ENCODE measurements at places on chromosomes 1 and 21. TPM values are rescaled to one million over a fixed set of nuclear protein-coding genes. Genes with fewer than 3 reads are reported as not detected.

The EBNA1BP2 gene
- total RNA-seq = 186 TPM

The MAEL gene
- total RNA-seq = not detected

The CLCA4 gene
- 45.8 TPM for total RNA-seq

The CFAP57 gene
- not detected for total RNA-seq

The SYCP1 gene
- total RNA-seq = not detected

DNA sequence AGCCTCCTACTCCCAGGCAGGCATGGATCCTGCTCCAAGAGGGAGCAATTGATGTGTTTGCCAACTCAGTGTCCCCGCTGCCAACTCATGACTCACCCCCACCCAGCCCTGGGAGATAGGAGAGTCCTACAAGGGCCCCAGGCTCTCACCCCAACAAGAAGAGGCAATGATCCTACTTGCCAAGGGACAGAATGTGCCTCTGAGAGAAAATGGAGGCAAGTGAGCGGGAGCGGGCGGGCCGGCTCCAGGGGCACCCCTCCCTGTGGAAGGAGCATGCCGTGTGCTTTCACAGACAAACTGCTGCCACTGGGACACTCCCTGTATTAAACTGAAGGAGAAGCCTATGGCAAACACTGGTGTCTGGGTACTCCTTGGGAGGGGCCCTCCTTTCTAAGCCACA is 16.7 kb downstream of the PKP1 start:
- peak; percentile 97 for DNase-seq

DNA sequence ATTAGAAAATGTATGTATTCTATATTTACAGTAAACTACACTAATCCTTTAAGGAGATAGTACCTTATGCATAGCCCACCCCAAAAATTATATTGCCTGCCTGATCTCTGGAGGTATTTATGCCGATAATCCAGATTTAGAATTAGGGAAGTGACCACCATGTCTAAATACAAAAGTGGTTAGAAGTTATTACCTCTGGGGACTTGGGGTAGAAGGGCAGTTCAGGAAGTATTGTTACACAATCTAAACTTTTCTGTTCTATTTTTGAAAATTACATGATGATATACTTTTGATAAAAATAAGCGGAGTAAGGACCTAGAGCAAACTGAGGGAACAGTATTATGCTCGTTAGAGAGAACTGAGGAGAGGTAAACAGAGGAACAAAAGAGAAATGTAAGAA is 90.5 kb upstream of the ZP4 start:
- no peak for DNase-seq

DNA sequence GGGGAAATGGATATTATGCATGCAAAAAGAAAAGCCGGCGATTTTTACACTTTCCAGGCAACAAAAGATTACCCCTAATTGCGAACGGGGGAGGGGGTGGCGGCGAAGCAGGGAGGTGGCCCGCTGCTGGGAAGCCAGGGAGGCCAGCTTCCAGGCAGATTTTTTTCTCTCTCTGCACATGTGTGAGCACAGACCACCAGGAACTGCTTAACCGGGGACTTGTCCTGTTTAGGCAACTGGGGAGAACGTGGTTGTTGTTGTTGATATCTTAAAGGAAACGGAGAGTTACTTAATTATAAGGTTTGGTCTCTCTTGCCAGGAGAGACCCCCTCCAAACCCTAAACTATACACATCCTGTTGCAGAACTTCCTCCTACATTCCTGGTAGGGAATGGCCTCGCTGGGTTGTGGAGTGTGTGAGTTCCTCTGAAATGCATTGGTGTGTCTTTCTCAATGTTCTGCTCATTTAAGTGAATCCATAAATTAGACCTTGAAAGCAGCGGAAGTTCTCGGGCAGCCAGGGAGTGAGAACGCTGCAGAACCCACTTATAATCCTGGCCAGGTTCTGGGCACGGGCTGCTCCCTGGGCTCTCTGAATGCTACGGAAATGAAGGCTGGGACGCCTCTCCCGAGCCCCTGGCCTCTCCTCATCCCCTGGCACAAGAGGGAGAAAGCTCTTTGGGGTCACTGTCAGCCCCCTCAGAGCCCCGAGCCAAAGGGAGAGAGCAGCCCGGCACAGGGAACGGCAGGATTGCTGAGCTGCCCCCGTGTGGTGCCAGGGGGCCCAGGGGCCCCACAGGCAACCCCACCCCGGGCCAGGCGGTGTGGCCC is 250.0 kb downstream of the FOXD2 start:
- DNase-seq = no peak

GRCh38 chr1:154115180-154115579 is 39.7 kb downstream of the NUP210L start:
- DNase-seq = no peak

- no peak for DNase-seq
Measured at GRCh38 chr1:14825396-14825795, 226.9 kb downstream of the KAZN start.

DNA sequence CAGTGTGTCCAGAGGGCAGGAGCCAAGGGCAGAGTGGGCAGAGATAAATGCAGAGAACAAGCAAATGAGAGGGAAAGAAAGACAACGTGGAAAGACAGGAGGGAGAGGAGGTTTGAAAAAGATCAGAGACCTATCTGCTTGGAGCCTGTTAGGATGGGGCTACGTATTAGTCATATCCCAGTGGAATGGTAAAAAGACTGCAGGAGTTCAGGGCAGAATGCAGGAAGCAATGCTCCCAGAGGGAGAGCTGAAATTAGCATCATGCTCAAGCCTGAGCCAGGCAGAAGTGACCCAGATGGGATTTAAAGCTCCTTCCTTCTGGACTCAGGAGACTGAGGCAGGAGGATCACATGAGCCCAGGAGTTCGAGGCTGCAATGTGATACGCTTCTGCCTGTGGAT is 261.3 kb upstream of the CHRM3 start:
- no peak for DNase-seq

DNA sequence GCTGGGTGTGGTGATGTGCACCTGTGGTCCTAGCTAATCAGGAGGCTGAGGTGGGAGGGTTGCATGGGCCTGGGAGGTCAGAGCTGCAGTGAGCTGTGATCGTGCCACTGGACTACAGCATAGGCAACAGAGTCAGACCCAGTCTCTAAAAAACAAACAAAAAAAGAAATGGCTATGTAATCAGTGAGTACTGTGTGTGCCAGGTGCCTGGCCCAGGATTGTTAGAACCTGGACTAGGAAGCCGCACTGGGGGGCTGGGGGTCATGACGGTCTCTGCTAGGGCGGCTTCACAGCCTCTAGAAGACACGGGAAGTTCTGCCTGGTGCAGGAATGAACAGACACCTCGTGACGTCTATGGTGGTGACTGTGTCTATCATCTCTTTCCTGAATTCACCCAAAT is 8.5 kb downstream of the TMEM9 start:
- DNase-seq = no peak

DNA sequence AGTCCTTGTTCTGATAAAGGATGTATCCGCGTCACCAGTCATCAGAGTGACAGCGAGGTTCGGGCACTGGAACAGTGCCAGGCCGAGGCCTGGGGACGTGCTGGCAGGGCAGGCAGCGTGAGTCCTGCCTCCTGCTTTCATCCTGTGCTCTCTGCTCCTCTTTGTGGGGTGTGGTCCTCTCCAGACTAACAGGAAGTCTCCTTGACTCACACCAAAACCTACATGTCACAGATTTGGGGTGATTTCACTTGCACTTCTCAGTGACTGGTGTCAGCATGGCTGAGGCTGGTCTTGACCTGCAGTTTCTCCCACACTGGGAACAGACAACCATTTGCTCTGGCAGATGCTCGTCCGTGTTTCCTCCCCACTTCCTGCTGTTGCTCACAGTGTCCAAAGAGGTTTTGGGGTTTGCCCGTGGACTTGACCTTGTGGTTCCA is 8.8 kb upstream of the NLRP3 start:
- DNase-seq = no peak

DNA sequence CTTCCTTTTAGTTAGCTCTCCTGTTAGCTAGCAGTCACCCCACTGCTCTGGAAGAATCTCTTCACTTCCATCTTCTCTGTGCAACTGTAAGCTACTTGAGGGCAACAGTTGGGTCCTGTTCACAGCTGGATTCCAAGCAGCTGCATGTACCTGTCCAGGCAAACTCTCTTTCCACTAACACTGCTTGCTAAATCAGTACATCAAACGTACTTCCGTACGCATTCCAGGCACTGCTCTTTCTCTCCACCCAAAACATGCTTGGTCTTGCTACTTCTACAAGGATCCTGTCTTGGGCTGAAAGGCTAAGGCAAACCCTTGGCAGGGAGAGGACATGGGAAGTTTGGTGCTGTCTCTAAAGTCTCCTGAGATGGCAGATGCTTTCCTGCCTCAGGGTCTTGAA is 139.2 kb upstream of the CACNA1E start:
- DNase-seq = peak; percentile 87

DNA sequence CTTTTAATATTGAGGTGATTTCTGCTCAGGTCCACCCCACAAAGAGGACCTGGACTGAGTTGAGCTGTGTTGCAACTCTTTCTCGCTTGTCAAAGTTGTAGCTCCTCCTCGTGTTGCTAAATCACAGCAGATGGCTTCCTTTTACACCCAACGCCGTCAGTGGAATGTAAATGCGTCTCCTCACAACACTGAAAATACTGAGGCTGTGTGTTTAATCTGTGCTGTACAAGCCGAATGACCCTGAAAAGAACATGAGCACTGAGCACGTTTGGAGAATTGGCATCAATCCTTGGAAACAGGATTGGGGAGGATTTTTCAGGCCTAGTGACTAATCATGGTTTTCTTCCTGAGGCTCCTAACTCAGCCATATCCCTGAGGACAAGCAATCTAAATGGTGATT is 196.0 kb downstream of the CRB1 start:
- DNase-seq = peak; percentile 46
